Activated T-helper 2 cell treated with anti-CD3 and anti-CD28 coated beads, Interferon-gamma antibody, Interleukin-2, Interleukin-4, amounts not matched to agents 10 μg/mL and 5 μg/mL and 100 μg/mL, durations not matched to agents 14 hours and 24 hours and 36 hours (primary cell): ENCODE measurements at places on chromosomes 2 and 18. TPM values are rescaled to one million over a fixed set of nuclear protein-coding genes. Genes with fewer than 3 reads are reported as not detected.

RAB17 gene
- total RNA-seq = 0.23 TPM in 1 of 2 replicates, not detected in the other

POTEI gene
- total RNA-seq = not detected in 2 replicates

- H3K4me3 ChIP-seq = no peak overlapping the region
- H3K4me1 ChIP-seq = no peaks in the 10 kb centered on the region
- no peak overlapping the region for H3K27ac ChIP-seq
- no peak for DNase-seq
Observed at GRCh38 chr2:13996527-13996926, 636.0 kb upstream of the LRATD1 start.

GRCh38 chr2:239058766-239059165 is 210.9 kb downstream of the TWIST2 start:
- H3K27ac ChIP-seq = no peak overlapping the region
- peaks cover 16% of the 10 kb centered on the region for H3K36me3 ChIP-seq
- no peaks in the 10 kb centered on the region for H3K4me1 ChIP-seq
- no peak overlapping the region for H3K4me3 ChIP-seq
- DNase-seq = no peak

- no peaks in the 10 kb centered on the region for H3K36me3 ChIP-seq
- H3K4me1 ChIP-seq = no peaks in the 10 kb centered on the region
- no peaks in the 10 kb centered on the region for H3K27me3 ChIP-seq
- no peak for DNase-seq
- no peak overlapping the region for H3K4me3 ChIP-seq
Observed at GRCh38 chr18:68837665-68838451, 40.0 kb downstream of the CCDC102B start.

DNA sequence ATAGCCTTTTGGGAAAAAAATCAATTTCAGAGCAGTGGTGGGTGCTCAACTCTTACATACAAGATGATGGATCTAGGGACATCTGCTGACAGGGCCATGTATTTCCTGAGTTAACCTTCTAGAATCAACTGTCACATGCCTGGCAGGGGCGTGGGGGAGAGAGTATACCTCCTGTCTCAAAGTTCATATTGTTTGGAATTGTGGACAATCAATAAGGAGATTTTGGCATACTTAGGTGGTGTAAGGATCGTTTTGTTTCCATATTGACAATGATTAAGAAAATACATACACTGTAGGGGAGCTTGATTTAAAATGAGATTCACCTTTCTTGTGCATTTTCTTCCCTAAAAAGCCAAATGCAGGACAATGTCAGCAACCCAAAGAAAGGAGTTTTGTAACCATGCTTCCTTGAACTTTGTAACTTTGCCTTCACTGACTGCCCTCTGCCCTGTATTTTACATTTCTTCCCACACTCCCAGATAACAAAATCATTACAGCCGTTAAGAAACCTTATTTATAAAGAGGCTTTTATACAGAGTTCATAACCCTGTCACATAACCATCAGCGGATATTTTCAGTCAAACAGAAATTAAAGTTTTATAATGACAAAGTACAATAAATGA is 88.4 kb downstream of the MEP1B start:
- H3K4me1 ChIP-seq = peaks cover 1% of the 10 kb centered on the region
- no peak overlapping the region for H3K4me3 ChIP-seq
- no peak for DNase-seq
- H3K27me3 ChIP-seq = peaks cover 17% of the 10 kb centered on the region
- H3K36me3 ChIP-seq = no peaks in the 10 kb centered on the region

GRCh38 chr2:235106874-235107639 is 155.2 kb downstream of the SH3BP4 start:
- H3K27me3 ChIP-seq = no peaks in the 10 kb centered on the region
- no peak for DNase-seq
- no peak overlapping the region for H3K4me3 ChIP-seq

GRCh38 chr2:164755952-164756351 is 85.7 kb downstream of the COBLL1 start:
- no peak for DNase-seq
- H3K27ac ChIP-seq = no peak overlapping the region
- no peaks in the 10 kb centered on the region for H3K27me3 ChIP-seq

GRCh38 chr2:98348066-98348561 is 1.9 kb downstream of the CNGA3 start:
- H3K4me3 ChIP-seq = no peak overlapping the region
- H3K4me1 ChIP-seq = peaks cover 3% of the 10 kb centered on the region
- DNase-seq = no peak
- no peak overlapping the region for H3K27ac ChIP-seq

- H3K27ac ChIP-seq = no peak overlapping the region
- H3K4me1 ChIP-seq = peaks cover 3% of the 10 kb centered on the region
- H3K4me3 ChIP-seq = no peak overlapping the region
- no peaks in the 10 kb centered on the region for H3K36me3 ChIP-seq
Observed at GRCh38 chr2:176501617-176502016, 232.4 kb downstream of the MTX2 start.

GRCh38 chr2:118044103-118044716 is 30.3 kb upstream of the CCDC93 start:
- H3K27me3 ChIP-seq = peaks cover 29% of the 10 kb centered on the region
- H3K27ac ChIP-seq = peak overlapping the region; percentile 6
- peaks cover 6% of the 10 kb centered on the region for H3K4me1 ChIP-seq

- peaks cover 4% of the 10 kb centered on the region for H3K4me1 ChIP-seq
- H3K36me3 ChIP-seq = peaks cover 4% of the 10 kb centered on the region
- no peaks in the 10 kb centered on the region for H3K27me3 ChIP-seq
- H3K27ac ChIP-seq = no peak overlapping the region
Observed at GRCh38 chr2:100840519-100840918, 20.6 kb downstream of the NPAS2 start.
